T-cell (primary cell): ENCODE measurements at places on chromosomes 4 and X.

DNA sequence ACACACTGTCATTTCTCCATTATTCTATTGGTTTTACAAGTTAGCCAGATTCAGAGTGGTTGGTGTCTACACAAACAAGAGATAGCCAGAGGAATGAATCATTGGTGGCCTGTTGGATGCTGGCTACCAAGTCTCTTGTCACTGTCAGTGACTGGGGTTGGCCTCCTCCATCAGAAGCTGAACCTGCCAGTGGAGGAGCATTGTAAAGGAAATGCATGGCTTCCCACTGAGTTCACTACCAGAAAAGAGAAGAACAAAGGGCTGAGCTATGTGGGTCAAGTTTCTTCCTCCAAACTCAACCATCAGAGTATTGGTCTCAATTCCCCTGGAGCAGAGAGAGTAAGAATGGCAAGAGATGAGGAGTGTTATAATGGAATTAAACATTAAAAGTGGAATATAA, 26.5 kb upstream of the ANKRD50 start:
- no peak for DNase-seq

GRCh38 chr4:114334884-114335330, 263.7 kb upstream of the UGT8 start:
- no peak for DNase-seq

- no peak for DNase-seq
Observed at GRCh38 chrX:70411475-70411874, 11.6 kb upstream of the GDPD2 start.

DNA sequence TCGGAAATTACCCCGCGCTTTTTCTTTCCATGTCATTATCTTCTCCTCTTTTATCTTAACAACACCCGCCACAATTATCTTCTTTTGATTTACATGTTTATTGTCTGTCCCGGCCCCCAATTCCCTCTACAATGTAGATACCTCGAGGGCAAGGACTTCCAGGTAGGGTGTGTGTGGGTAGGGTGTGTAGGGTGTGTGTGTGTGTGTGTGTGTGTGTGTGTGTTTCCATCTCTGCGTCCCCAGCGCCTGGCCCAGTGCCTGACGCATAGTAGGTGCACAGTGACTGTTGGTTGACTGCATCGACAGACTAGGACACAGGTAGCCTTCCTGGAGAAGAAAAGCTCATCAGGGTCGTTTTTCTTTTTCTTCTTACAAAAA, 103.1 kb downstream of the UCHL1 start:
- DNase-seq: no peak

GRCh38 chr4:183732296-183732695, 73.2 kb downstream of the TRAPPC11 start:
- no peak for DNase-seq

DNA sequence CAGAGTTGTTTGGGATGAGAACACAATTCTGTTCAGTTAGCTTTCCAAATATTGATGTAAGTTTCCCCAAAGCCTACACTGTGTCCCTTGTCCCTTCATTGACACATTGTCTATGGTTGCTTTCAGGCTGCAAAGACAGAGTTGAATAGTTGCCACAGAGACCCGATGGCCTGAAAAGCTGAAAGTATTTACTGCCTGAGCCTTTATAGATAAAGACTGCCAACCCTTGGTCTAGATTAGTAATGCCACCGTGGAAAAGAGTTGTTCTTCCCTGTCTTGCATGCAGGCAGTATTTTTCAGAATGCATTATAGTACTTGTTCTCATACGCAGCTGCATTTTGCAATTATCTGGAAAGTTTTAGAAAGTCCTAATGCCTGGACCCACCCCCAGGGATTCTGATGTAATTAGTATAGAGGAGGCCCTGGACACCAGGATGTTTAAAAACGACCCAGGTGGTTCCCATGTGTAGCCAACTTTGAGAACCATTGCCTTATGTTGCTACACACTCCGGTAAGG, 180.8 kb downstream of the FRMPD4 start:
- DNase-seq: no peak

GRCh38 chr4:74632634-74633033, 161.7 kb downstream of the BTC start:
- DNase-seq: peak; percentile 31

DNA sequence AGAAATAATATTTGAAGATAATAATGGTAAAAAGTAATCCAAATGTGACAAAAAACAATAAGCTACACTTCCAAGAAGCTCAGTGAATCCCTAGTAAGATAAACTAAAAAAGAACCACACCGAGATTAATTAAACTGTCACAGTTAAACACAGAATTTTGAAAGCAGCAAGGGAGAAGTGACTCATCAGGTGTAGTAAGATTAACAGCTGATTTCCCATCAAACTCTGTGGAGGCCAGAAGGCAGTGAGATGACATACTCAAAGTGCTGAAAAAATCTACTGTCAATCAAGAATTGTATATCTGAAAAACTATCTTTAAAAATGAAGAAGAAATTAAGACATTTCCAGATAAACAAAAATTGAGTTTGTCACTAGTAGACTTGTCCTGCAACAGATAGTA, 35.3 kb downstream of the STK32B start:
- DNase-seq: no peak

DNA sequence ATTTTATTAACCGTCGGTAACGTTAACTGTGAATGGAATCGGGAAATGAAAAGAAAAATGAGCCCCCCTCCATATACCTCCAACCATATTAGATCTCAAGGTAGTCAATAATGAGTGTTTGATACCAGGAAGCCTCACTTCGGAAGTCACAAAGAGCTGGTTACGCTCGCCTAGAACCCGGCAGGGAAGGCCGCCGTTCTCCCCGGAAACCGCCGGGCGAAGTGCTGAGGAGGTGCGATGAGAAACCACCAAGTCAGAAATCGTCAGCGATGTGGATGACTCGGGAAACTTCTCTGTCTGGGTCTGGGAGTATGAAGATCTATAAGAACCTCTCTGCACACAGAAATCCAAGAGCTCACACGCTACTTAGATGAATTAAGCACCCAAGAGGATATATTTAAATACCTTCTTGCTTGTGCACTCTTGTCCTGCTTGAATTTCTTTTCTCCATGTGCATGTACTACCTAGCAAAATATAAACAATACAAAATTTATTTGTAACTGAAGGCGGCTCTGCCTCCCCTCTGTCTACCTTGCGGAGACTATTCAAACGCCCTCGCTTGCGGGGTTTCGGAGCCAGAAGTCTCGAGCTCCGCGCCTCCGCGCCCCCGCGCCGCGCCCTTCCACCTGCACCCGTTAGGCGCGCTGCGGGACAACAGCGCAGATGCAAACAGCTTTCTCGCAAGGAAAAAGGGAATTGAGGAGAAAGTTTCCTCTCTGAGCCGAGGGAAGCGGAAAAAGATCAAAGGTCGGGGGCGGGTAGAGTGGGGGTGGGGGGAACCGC, 17.8 kb downstream of the NKX6-1 start:
- DNase-seq: no peak

GRCh38 chr4:144901141-144901540, 196.9 kb downstream of the ANAPC10 start:
- no peak for DNase-seq

DNA sequence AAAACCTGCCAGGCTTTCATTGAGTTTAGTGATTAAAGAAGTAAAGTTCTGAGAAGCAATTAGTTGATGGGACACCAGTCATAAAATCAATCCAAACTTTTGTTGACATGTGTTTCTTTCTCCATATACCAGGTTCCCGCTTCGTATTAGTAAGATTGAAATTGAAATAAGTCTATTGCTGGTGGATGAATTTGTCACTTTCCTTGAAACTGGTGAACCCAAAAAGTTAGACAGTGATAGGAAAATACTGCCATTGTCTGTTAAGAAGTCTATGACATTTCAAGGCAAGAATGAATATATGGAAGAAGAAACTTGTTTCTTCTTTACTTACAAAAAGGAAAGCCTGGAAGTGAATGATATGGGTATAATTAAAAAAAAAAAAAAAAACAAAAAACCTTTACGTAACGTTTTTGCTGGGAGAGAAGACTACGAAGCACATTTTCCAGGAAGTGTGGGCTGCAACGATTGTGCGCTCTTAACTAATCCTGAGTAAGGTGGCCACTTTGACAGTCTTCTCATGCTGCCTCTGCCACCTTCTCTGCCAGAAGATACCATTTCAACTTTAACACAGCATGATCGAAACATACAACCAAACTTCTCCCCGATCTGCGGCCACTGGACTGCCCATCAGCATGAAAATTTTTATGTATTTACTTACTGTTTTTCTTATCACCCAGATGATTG, at the start of gene CD40LG:
Gene CD40LG (plus strand): TSS at position 482 of the 684 bp plus-strand sequence. CDS start 91 bp downstream, at position 573.
- no peak for DNase-seq

- DNase-seq: no peak
Observed at GRCh38 chr4:61411241-61411640, 211.1 kb downstream of the ADGRL3 start.

DNA sequence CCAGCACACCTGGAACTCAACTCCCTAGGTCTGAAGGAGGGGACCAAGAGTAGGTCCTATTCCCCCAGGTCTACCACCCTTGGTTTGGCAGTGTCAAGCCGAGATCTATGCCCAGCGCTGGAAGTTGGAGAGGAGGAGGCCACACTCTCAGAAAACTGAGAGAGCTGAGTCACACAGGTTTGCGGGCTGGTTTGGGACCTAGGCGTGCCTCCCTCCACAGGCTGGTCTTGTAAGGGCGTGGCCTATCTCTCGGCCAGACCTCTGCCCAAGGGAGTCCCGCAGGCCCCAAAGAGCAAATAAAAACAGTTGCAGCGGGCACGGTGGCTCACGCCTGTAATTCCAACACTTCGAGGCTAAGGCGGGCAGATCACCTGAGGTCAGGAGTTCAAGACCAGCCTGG, 52.9 kb upstream of the INTU start:
- DNase-seq: no peak

GRCh38 chrX:36431819-36432218, 512.3 kb downstream of the CFAP47 start:
- DNase-seq: no peak

DNA sequence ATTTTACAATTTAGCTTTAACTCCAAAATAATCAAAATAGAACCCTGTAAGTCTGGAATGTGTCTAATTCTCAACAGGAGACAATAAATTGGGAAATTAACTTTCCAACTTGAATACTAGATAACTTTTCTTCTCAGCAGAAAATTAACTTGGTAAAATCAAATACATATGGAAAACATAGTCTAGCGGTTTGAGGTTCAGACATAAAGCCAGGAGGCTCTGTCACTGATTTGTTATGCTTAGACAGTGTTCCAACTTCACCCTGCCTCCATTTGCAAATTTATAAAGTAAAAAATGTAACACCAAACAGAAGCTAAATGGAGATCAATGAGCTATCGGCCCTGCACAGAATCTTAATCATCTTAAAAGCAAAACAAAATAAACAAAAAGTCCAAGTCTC, 46.3 kb downstream of the TBCK start:
- no peak for DNase-seq

GRCh38 chr4:38574559-38575333, 89.3 kb upstream of the KLF3 start:
- DNase-seq: no peak

- DNase-seq: no peak
Observed at GRCh38 chr4:142581881-142582280, 264.2 kb downstream of the INPP4B start.

- DNase-seq: no peak
Observed at GRCh38 chrX:40171513-40172400, 74.0 kb upstream of the BCOR start.

GRCh38 chr4:156154978-156155377, 201.3 kb upstream of the CTSO start:
- no peak for DNase-seq

DNA sequence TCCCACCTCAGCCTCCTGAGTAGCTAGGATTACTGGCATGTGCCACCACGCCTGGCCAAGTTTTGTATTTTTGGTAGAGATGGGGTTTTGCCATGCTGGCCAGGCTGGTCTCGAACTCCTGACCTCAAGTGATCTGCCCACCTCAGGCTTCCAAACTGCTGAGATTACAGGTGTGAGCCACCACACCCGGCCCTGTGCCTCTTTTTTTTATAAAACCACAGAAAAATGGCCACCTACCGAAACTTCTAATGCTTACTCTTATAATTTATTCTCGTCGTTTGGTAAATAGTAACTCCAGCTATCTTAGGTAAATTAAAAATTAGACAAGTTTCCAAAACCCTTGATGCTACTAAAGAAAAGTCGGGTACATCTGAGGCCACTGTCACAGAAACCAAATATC, 54.4 kb downstream of the IRF2 start:
- DNase-seq: no peak

DNA sequence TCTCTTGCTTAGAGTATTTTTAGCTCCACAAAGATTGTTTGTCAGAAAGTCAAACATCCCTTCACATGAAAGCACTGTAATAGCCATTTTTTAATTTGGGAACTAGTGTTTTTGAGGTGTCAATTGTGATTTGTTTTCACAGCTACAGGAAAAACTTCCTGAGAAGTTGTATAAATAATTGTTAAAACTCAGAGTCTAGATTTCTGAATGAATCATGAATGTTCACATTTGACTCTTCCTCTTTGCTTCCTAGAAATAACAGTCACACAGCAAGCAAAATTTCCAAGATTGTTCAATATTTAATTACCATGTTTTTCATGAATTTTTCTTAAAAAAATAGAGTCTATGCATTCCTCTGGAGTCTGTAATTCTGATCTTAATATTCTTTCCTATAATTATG, 156.9 kb upstream of the SLC7A11 start:
- DNase-seq: no peak

- DNase-seq: no peak
Observed at GRCh38 chr4:124523816-124524215, 188.7 kb downstream of the ANKRD50 start.

GRCh38 chrX:1411326-1411725, 19.4 kb upstream of the SLC25A6 start:
- DNase-seq: no peak

- no peak for DNase-seq
Observed at GRCh38 chrX:108270739-108271396, 167.4 kb downstream of the COL4A6 start.

DNA sequence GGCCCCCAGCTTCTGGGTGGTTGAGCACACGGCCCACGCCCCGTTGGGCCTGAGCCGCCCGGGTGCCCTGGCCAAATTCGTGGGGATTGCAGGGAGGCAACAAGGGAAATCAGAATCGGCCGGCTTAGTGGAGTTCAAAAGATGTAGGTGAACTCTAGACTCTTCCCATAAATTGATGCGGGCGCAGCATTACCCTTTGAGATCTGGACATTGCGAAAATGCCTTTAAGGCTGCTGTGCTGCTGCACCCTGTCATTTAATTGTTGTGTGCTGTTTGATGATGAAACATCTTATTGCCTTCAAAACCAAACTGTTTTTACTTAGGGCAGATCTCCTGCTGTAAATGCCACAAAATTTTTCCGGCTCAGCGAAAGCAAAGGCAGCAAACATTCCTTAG, 409 bp upstream of the MPP1 start:
- no peak for DNase-seq
